Smooth muscle cell of the coronary artery (primary cell): ENCODE measurements at places on chromosomes 11 and 22. TPM values are rescaled to one million over a fixed set of nuclear protein-coding genes. Genes with fewer than 3 reads are reported as not detected.

Gene KCNJ1
- total RNA-seq = not detected in 2 replicates

Gene LMO2
- 2.1 and 41.3 TPM in 2 replicates for total RNA-seq

Gene IGLL5
- not detected in 2 replicates for total RNA-seq

Gene GNAZ
- total RNA-seq = 0.30 and 1.3 TPM in 2 replicates

Gene UBQLNL
- total RNA-seq = 0.08 and 0.12 TPM in 2 replicates

Gene MRGPRX4
- total RNA-seq = not detected in 2 replicates

Gene EFEMP2
- 81.4 and 103 TPM in 2 replicates for total RNA-seq

Gene MMP20
- total RNA-seq = not detected in 2 replicates

Gene OR4A16
- not detected in 2 replicates for total RNA-seq

Gene NLRP10
- 0.23 and 0.68 TPM in 2 replicates for total RNA-seq

Gene ZNHIT2
- 3.0 and 7.5 TPM in 2 replicates for total RNA-seq

Gene HEPN1
- 0.08 TPM in 1 of 2 replicates, not detected in the other for total RNA-seq

Gene SVIP
- total RNA-seq = 0.23 and 33.6 TPM in 2 replicates

Gene HTR3A
- not detected in 2 replicates for total RNA-seq

Gene VSTM5
- total RNA-seq = under 0.01 TPM in 1 of 2 replicates, not detected in the other

Gene MED17
- total RNA-seq = 17.5 and 18.7 TPM in 2 replicates

Gene CYP2R1
- 4.9 and 5.7 TPM in 2 replicates for total RNA-seq

Gene EXPH5
- 0.08 and 0.59 TPM in 2 replicates for total RNA-seq

Gene FERMT3
- 8.0 and 10.7 TPM in 2 replicates for total RNA-seq

Gene ANAPC15
- total RNA-seq = 37.6 and 61.5 TPM in 2 replicates

Gene PLEKHB1
- total RNA-seq = 1.1 and 2.0 TPM in 2 replicates

Gene OR51S1
- total RNA-seq = not detected in 2 replicates

Gene CNTF
- total RNA-seq = 0.70 and 0.90 TPM in 2 replicates

Gene PIK3IP1
- 33.2 and 42.7 TPM in 2 replicates for total RNA-seq

Gene MFRP
- total RNA-seq = under 0.01 TPM in 1 of 2 replicates, not detected in the other

Gene LRRC75B
- total RNA-seq = 1.9 and 2.6 TPM in 2 replicates

Gene RBFOX2
- total RNA-seq = 155 and 161 TPM in 2 replicates

Gene LARGE2
- total RNA-seq = 0.08 TPM in 1 of 2 replicates, not detected in the other

Gene PHF21B
- total RNA-seq = not detected in 2 replicates

Gene NCF4
- total RNA-seq = not detected in 2 replicates

Gene EIF3F
- 278 and 302 TPM in 2 replicates for total RNA-seq

Gene GLYAT
- not detected in 2 replicates for total RNA-seq

Gene TSPAN18
- total RNA-seq = 0.15 and 0.70 TPM in 2 replicates

Gene BRMS1
- 45.7 and 53.4 TPM in 2 replicates for total RNA-seq

Gene TPH1
- total RNA-seq = under 0.01 TPM in 1 of 2 replicates, not detected in the other

Gene RFPL1
- total RNA-seq = not detected in 2 replicates

Gene IGF2
- 0.12 and 0.83 TPM in 2 replicates for total RNA-seq

Gene KDM4E
- total RNA-seq = not detected in 2 replicates

Gene ELP4
- total RNA-seq = 14.0 and 16.3 TPM in 2 replicates
